ENCODE measurements at places on chromosomes 2 and 18.

DNA sequence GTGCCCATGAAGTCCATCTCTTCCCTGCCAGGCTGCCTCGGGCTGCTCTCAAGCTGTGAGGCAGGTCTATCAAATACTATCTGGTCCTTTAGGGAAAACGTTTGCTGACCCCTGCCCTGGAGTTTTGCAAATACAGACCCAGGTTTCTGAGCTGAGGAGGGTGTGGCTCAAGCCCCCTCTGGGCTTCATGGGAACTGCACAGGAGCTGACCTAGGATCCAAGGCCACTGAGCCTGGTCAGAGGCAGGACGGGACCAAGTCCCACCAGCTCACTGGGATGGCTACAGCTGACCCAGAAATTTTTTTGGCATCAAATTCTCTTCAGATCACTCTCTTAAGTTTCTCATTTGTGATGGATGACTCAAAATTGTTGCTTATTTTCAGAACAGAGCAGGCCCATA lies 14.1 kb downstream of the ZNF516 start:
- no peak for DNase-seq

DNA sequence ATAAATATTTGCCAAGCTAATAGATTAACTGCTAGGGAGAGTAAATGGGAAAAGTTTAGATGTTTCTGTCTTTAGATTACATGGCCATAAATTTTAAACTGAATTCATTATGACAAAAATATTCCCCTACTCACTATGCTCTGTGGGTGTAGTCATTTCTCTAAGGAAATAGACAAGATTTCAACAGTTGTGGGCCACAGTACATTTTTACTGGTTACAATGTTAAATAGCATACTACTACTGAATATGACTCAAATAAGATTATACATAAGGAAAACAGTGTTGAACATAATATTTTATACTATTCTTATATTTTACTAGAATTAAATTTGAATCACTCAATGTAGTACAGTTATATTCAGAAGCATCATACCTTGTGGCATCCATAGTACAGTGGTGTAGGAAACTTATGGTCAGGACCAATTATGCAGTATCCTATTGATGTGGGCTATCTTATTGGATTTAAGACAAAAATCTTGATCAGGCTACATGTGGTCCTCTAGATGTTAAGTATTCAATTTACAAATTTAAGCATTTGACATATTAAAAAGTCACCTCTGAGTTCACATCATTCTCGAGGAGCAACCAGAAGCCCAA lies 33.0 kb downstream of the RPRD1A start:
- DNase-seq: no peak

- no peak for DNase-seq
These were observed 189.2 kb upstream of the POU3F3 start for GRCh38 chr2:104664672-104665071.

GRCh38 chr2:21103274-21103891 lies 20.4 kb upstream of the TDRD15 start:
- no peak for DNase-seq

DNA sequence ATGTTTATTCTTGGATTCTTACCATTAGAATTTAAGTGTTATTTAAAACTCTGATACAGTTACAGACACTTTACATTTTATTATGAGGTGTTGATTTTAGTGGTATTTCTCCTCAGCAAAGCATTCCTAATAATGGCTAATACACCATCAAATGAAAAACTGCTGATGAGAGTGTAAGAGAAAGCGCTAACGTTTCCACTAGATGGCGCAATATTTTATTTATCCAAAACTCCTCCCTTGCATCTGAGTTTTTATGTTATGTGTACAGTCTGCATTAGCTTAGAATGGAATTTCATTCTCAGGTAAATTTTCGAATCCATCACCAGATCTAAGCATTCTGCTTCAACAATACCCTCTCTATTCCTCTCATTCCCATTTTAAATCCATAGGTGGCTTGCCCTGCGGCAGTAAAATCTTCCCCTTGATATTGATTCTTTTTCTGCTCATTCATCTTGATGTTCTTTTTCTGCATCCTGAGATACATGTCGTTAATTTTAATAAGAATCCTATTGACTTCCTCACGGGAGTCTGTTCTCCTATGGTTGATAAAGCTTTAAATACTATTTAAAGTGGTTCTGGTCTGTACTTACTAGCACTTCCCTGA lies 53.9 kb downstream of the PRKRA start:
- no peak for DNase-seq

- DNase-seq: no peak
These were observed 28.2 kb downstream of the SERTAD2 start for GRCh38 chr2:64625299-64626145.

GRCh38 chr2:73283545-73284295 lies 558 bp downstream of the FBXO41 start:
- peak; percentile 7 for DNase-seq

GRCh38 chr2:48845684-48846083 lies 90.2 kb upstream of the LHCGR start:
- DNase-seq: no peak

DNA sequence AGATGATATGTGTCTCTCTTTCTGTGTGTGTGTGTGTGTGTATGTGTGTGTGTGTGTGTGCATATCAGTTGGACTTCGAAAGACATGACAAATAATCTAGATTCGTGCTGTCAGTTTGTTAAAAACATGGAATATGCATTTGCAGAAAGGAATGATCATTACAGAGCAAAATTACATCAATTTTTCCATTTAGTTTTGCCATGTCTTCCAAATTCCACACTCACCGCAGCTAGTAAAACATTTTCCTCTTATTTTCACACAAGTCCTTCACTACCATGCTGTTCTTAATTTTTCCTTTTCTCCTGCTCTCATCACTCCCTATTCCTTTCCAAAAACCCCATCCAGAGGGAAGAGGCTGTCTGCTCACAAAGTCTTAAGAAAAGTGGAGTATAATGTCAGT lies 1191.4 kb upstream of the SLC39A10 start:
- DNase-seq: no peak

DNA sequence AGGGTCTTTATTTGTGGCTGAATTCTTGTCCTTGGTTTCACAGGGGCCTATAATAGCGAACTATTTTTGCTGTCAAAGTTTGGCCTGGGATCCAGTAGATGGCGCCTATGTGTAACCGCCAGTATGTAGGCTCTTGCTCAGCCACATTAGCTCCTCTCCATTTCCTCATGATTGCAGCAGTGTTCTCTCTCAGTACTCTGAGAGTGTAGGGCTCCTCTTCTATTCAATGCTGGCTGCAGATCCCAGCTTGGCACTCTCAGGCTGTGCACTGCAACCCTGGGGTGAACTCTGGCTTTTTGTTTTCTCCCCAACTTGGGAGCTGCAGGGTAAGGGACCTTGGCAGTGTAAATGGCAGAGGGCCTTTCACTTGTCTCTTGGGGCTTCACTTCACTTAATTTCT lies 344.6 kb upstream of the CHAC2 start:
- DNase-seq: no peak

GRCh38 chr2:74416778-74417177 lies 4.6 kb downstream of the C2orf81 start:
- DNase-seq: no peak

- DNase-seq: no peak
These were observed 26.6 kb downstream of the SPTBN1 start for GRCh38 chr2:54482715-54483114.

DNA sequence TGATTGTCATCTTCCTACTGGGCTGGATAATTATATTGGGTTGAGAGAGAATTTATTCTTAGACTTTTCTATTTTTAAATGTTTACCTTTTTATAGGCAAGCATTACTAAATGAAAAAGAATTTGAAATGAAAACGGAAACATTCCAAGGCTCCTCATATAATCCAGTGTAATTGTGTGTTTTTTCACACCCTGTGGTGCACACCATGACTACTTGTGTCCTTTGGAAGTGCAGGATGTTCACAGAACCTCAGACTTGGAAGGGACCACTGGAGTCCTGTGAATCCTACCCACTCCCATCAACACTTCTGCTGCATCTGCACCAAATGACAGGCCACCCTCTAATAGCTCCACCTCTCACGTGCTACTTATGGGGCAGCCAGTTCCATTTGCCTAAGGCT lies 48.0 kb downstream of the NAT8 start:
- DNase-seq: no peak

DNA sequence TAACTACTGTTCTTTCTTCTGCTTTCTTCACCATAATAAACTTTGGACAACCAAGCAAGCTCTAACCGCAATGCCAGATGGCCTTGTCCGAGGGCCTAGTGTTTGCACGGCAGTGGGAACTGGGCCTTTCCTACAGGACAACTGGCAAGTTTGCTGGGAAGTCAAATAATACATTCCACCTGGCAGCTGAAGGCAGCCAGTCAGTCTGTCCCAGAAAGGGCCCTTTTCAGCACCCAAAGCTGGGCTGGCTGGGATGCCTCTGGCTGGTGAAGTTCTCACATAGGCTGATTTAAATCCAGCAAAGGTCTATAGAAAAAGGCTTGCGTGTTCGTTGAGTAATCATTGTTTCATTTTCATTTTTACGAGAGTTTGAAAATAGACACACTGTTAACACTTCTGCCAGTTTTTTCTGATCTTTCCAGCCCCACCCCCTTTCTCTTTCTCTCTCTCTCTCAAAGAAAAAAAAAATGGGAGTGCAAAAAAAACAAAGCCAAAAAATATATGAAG lies 110.0 kb upstream of the EPAS1 start:
- peak; percentile 14 for DNase-seq
